ENCODE measurements at places on chromosomes 5 and 9.

DNA sequence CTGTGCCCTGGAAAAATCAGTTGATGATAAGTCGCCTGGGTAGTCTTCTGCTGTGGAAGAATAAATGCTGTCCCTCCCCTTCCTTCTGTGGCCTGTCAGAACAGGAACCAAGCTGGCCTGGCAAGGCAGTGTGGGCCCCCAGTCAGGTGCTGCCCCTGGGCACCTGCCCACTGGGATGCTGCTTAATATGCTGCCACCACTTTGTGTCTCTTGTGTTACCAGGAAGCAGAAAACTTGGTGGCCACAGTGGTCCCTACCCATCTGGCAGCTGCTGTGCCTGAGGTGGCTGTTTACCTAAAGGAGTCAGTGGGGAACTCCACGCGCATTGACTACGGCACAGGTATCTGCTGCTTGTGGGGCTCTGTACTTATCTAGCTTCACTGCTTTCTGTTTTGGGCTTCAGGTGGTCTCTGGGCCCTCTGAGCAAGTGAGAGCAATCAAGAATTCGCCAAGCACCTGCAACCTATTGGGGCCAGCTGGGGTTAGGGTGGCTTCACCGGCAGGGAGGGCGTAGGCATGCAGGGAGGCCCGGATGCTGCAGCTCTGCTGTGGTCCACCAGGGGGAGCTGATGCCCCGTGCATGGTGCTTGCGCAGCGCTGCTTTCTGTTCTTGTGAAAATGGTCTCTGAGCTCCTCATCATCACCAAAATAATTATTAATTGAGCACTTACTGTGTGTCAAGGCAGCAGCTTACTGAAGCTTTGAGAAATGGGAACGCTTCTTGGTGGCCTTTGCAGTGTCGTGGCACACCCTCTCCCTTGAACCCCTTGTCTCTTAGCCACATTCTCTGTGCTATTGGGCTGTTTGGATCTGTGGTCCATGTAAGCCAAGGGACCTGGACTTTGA, 20.3 kb downstream of the PTPA start:
- peak; percentile 81 for DNase-seq

- DNase-seq = no peak
Observed at GRCh38 chr5:125592856-125593255, 830.4 kb upstream of the GRAMD2B start.

DNA sequence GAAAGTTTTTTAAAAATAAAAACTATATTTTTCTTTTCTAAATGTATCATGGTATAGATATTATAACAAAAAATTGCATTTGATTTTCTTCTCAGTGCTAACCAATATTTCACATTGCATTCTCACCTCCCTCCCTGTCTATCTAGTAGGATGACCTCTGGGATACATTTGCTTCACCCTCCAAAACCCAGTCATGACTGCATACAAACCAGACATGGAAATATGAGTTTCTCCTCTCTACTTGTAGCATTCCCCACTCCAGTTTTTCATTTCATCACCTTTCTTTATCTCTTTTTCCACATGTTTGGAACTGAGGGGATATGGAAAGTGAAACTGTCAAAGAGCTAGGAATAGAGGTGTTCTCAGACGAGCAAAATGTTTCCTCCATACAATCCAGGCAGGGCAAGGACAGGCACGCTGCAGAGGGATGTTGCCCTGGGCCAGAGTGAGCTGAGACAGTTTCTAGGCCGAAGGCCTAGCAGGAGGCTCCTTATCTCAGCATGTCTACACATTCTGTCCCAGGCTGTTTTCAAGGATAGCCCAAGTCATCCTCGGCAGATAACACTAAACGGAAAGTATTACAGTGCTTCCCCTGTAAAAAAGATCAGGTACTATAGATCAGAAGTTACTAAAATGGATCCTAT, 46.7 kb downstream of the MEF2C start:
- no peak for DNase-seq

GRCh38 chr9:5500441-5501235, 9.7 kb upstream of the PDCD1LG2 start:
- DNase-seq = no peak

DNA sequence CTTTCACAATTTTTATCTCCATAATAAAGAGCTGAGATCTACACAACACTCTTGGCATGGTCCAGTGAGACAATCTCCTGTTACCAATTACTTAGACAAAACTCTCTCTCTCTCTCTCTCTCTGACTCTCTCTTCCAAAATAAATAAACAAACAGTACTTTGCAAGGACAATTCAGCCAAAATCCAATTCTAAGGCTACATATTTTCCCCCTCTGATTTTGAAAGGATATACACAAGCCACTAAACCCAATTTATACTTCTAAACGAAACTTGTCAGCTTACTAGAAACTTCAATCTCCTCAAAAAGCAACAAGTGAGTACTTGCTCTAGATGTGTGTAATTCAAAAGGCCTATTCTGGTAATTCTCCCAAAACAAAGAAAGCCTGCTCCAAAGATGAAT, 26.3 kb upstream of the TNPO1 start:
- no peak for DNase-seq

GRCh38 chr9:128323212-128323730, 632 bp downstream of the COQ4 start:
- DNase-seq = no peak

DNA sequence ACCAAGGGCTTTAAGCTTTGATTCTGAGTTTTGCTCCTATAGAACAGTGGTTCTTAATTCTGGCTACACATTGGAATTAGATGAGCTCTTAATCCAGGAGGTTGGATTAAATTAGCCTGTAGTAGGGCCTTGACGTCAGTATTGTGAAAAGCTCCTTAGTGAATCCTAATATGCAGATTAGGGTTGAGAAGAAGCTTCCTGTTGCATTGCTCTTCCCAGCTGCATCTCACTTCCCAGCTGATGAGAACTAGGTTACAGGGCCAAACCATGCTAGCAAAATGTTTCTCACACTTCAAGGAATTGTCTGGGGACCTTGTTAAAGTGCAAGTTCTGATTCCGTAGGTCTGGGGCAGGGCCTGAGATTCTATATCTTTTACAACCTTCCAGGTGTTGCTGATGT, 300.0 kb downstream of the ZSWIM6 start:
- no peak for DNase-seq

- DNase-seq = no peak
Observed at GRCh38 chr9:98031935-98032334, 24.6 kb upstream of the NANS start.

DNA sequence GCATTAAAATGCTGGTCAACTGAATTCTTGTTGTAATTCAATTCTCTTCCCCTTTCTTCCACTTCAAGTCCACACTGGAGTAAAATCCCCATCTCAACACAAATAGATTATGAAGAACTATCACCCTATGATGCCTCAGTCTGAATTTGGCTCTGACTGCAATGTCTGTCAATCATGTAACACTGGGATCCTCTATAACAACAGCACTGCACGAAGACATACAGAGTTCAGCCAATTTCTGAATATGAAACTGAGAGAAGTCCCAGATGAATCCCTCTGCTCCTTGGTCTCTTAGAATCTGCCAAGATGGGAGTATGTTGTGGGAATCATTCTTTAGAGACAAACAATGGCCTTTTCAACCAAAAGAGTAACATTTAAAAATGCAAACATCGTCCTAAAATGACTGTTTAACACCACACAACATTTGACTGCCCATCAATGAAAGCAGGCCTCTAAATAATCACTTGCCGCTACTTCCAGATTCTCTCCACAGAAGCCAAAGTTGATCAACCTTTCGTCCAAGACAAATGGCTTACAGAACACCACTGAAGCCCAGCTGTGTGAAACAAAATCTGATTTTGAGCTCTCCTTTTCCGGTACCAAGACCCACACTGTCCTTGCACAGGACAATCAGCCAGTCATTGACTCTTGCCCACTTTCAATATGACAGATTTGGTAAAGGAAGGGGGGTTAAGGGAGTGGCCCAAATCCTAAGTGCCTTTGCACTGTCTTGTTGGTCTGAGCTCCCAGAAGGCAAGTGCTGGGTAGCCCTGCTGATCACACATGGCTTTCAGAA, 258.0 kb downstream of the EBF1 start:
- no peak for DNase-seq

DNA sequence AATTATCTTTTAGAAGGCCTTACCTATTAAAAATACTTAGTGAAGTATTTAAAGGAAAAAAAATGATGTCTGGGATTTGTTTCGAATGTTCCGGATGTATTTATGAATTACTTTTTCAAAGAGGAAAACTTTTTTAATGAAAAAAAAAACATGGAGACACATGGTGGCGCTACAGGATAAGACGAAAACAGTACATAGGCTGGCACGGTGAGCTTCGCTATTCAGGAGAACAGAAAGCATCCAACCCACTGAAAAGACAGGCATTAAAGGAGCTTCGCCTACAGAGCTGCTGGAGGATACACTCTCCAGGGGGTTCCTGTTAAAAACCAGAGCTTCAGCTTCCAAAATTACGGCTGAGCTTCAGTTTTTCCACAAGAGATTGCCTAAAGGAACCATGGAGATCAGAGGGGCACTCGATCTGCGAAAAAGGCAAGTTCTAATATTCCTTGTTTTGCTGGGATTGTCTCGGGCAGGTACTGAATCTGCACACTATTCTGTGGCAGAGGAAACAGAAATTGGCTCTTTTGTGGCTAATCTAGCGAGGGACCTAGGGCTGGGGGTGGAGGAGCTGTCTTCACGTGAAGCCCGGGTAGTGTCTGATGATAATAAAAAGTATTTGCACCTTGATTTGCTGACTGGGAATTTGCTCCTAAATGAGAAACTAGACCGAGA, at the start of gene PCDHB14:
PCDHB14 (plus strand) TSS at position 232 of the 672 bp plus-strand sequence; CDS start at position 395, 163 bp downstream.
- DNase-seq = no peak
